ENCODE measurements at places on chromosomes 4 and X.

GRCh38 chrX:150229030-150229429 is 134.1 kb upstream of the MAMLD1 start:
- DNase-seq = no peak

DNA sequence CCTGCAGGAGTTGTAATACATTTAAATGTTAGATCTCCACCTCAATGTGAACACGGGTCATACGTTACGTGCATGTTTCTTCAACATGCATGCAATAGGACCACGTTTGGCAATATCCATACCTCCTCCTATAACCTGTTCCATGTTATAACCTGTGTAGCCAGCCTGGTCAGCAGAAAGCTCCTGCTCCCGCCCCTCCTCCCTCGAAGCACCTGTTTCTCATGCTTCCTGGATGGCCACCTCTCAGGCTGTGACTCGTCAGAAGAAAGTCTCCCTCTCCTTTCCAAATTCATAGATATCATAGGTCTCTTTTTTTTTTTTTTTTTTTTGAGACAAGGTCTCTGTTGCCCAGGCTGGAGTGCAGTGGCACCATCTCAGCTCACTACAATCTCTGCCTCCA is 96.5 kb downstream of the HMX1 start:
- DNase-seq = no peak

GRCh38 chrX:24002167-24002566 is 24.8 kb downstream of the KLHL15 start:
- DNase-seq = no peak

GRCh38 chr4:94397635-94398034 is 54.1 kb upstream of the PDLIM5 start:
- DNase-seq = no peak

- DNase-seq = no peak
These were observed 59.4 kb upstream of the MSN start for GRCh38 chrX:65608026-65608425.

- DNase-seq = no peak
These were observed 91.2 kb downstream of the LPAR4 start for GRCh38 chrX:78838709-78839108.
